ENCODE measurements at places on chromosomes 16 and 17. TPM values are rescaled to one million over a fixed set of nuclear protein-coding genes. Genes with fewer than 3 reads are reported as not detected.

DNA sequence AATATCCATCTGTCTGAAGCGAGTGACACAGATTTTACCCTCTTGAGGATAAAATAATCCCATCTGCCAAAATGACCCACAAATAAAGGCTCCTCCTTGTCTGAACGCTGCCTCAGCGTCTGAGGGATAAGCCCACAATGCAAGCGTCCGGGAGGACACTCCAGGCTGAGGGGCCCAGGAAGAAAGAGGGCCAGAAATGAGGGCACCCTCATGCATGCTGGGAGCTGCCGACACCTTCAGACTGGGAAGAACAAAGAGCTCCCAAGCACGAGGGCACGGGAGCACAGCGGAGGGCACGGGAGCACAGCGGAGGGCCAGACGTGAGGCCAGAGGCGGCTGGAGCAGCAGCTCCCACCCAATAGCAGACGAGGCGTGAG, 126.9 kb downstream of the ZNF778 start:
- H3K4me1 ChIP-seq: peaks cover 36% of the 10 kb centered on the region
- peak overlapping the region; percentile 81 for H3K27ac ChIP-seq
- H3K4me3 ChIP-seq: no peak overlapping the region
- H3K36me3 ChIP-seq: no peaks in the 10 kb centered on the region
- DNase-seq: no peak

GRCh38 chr17:4381690-4382671, 15.5 kb upstream of the UBE2G1 start:
- H3K4me1 ChIP-seq: peaks cover 2% of the 10 kb centered on the region
- DNase-seq: no peak
- H3K4me3 ChIP-seq: no peak overlapping the region
- H3K36me3 ChIP-seq: no peaks in the 10 kb centered on the region
- no peaks in the 10 kb centered on the region for H3K27me3 ChIP-seq

GRCh38 chr17:79947351-79948031, 88.2 kb downstream of the TBC1D16 start:
- peaks cover 25% of the 10 kb centered on the region for H3K4me1 ChIP-seq
- no peak for DNase-seq
- no peaks in the 10 kb centered on the region for H3K27me3 ChIP-seq
- H3K27ac ChIP-seq: no peak overlapping the region
- peaks cover 26% of the 10 kb centered on the region for H3K36me3 ChIP-seq
- H3K4me3 ChIP-seq: no peak overlapping the region

DNA sequence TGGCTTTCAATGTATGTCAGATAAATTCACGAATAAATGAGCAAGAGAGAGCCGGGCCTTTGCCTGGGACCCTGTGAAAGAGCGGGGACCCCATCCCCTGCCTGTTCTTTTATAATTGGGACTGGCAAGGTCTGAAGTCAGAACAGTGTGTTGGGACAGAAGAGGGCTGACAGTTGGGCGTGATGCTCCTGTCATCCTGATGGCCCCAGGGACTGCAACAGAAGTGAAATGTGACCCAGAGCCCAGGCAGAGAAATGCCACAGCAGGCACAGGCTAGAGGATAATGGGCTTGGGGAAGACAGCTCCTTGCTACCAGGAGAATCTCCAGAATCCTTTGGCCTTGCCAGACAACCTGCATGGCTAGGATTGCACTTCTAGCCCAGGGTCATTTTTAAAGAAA, 37.9 kb downstream of the GSG1L start:
- no peak for DNase-seq
- H3K27ac ChIP-seq: no peak overlapping the region
- H3K4me1 ChIP-seq: no peaks in the 10 kb centered on the region
- no peak overlapping the region for H3K4me3 ChIP-seq
- no peaks in the 10 kb centered on the region for H3K36me3 ChIP-seq

- no peaks in the 10 kb centered on the region for H3K36me3 ChIP-seq
- no peak overlapping the region for H3K4me3 ChIP-seq
- peaks cover 15% of the 10 kb centered on the region for H3K4me1 ChIP-seq
- no peaks in the 10 kb centered on the region for H3K27me3 ChIP-seq
- DNase-seq: no peak
- no peak overlapping the region for H3K27ac ChIP-seq
Observed at GRCh38 chr17:70604854-70605253, 435.5 kb downstream of the KCNJ2 start.

DNA sequence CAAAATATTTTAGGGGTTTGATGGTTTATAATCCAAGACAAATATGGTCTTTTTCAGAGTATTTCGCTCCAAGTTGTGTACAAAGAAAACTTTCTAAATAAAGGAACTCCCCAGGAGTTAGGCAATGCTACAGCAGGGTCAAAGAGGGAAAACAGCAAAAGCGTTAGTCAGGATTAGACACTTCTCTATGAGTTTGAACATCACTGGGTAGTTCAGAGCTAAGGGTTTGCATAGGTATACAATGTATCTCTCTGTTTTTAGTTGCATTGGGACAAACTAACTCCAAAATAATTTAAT, 34.8 kb downstream of the FAM20A start:
- no peaks in the 10 kb centered on the region for H3K27me3 ChIP-seq
- no peaks in the 10 kb centered on the region for H3K36me3 ChIP-seq
- peaks cover 9% of the 10 kb centered on the region for H3K4me1 ChIP-seq
- no peak overlapping the region for H3K4me3 ChIP-seq
- H3K27ac ChIP-seq: no peak overlapping the region
- DNase-seq: no peak

GRCh38 chr16:67662653-67663010, 1.9 kb downstream of the PARD6A start:
- no peaks in the 10 kb centered on the region for H3K27me3 ChIP-seq
- peaks cover 18% of the 10 kb centered on the region for H3K4me1 ChIP-seq
- H3K36me3 ChIP-seq: peaks cover 2% of the 10 kb centered on the region
- DNase-seq: no peak
- no peak overlapping the region for H3K27ac ChIP-seq

- peak overlapping the region; percentile 14 for H3K4me3 ChIP-seq
- peaks cover 27% of the 10 kb centered on the region for H3K4me1 ChIP-seq
- peaks cover 66% of the 10 kb centered on the region for H3K27me3 ChIP-seq
- DNase-seq: no peak
- H3K36me3 ChIP-seq: no peaks in the 10 kb centered on the region
Observed at GRCh38 chr17:79799538-79800324, 2.9 kb upstream of the CBX8 start.

DNA sequence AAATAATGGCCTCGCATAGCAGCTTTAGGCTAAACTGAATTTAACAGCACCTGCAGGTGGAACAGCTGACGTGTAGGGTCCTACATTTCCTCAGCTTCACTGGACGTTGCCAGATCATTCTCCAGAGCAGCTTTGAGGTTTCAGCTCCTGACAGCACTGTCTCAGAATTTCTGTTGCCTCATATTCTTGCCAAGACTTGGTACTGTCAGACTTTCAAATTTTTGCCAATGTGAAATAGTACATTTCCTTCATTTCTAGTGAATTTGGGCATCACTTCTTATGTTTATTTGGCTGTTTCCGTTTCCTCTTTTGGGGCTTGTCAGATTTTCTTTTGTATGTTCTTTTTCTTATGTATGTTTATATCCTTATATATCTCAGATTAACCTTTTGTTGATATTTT, 48.7 kb downstream of the MRTFB start:
- peaks cover 22% of the 10 kb centered on the region for H3K36me3 ChIP-seq
- DNase-seq: no peak
- no peak overlapping the region for H3K4me3 ChIP-seq
- no peaks in the 10 kb centered on the region for H3K27me3 ChIP-seq
- no peak overlapping the region for H3K27ac ChIP-seq

DNA sequence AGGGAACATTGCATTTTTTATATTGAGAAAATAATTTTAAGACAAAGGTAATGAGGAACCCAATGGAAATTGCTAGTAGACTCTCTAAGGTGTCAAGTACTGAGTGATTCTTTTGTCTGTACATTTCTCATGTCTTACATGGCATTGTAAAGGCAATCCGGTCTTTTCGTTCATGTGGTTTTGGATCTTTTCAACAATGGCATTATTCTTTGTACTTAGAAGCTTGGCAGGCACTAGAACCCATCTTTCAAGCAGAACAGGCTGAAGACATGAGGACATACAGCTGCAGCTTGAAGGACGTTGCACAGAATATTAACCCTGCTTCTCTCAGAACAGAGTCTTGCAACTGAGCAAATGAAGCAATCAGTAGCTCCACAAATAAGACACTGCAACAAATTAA, 231.5 kb upstream of the ZFHX3 start:
- H3K27me3 ChIP-seq: peaks cover 6% of the 10 kb centered on the region
- DNase-seq: no peak
- no peak overlapping the region for H3K4me3 ChIP-seq
- no peak overlapping the region for H3K27ac ChIP-seq

GRCh38 chr17:61984821-61985220, 57.0 kb upstream of the INTS2 start:
- no peaks in the 10 kb centered on the region for H3K27me3 ChIP-seq
- DNase-seq: no peak
- no peak overlapping the region for H3K27ac ChIP-seq
- no peak overlapping the region for H3K4me3 ChIP-seq

- DNase-seq: no peak
- no peaks in the 10 kb centered on the region for H3K27me3 ChIP-seq
- no peaks in the 10 kb centered on the region for H3K36me3 ChIP-seq
- H3K27ac ChIP-seq: no peak overlapping the region
Observed at GRCh38 chr17:59327121-59327980, 4.1 kb upstream of the YPEL2 start.

The HSPB9 gene
- total RNA-seq: not detected

The SLC22A31 gene
- 1.7 TPM for total RNA-seq

The MYH1 gene
- total RNA-seq: not detected

The ALOX15B gene
- total RNA-seq: not detected

All from mesothelial cell of epicardium (in vitro differentiated cells).